ENCODE measurements at places on chromosomes 3 and 15. TPM values are rescaled to one million over a fixed set of nuclear protein-coding genes. Genes with fewer than 3 reads are reported as not detected.

The PLSCR2 gene
- total RNA-seq, result not detected

The SCAMP5 gene
- total RNA-seq, result 20.6 TPM

The BFSP2 gene
- not detected for total RNA-seq

The CTXN2 gene
- not detected for total RNA-seq

The TTLL13 gene
- total RNA-seq, result not detected

The LMAN1L gene
- total RNA-seq, result not detected

The STXBP5L gene
- not detected for total RNA-seq

The GRAMD1C gene
- total RNA-seq, result 2.3 TPM

The KCNMB3 gene
- 3.6 TPM for total RNA-seq

The ADAMTSL3 gene
- total RNA-seq, result 0.49 TPM

The FGF12 gene
- not detected for total RNA-seq

The INAFM2 gene
- total RNA-seq, result 80.6 TPM

The AHSG gene
- not detected for total RNA-seq

The GMPPB gene
- 27.6 TPM for total RNA-seq

The EPHB3 gene
- total RNA-seq, result 7.2 TPM

The FANCD2 gene
- 8.1 TPM for total RNA-seq

The KBTBD13 gene
- total RNA-seq, result not detected

The FBXL2 gene
- total RNA-seq, result 22.2 TPM
